Renal cortex interstitium (tissue), 15 donors: ENCODE measurements at places on chromosomes 3 and 15.

DNA sequence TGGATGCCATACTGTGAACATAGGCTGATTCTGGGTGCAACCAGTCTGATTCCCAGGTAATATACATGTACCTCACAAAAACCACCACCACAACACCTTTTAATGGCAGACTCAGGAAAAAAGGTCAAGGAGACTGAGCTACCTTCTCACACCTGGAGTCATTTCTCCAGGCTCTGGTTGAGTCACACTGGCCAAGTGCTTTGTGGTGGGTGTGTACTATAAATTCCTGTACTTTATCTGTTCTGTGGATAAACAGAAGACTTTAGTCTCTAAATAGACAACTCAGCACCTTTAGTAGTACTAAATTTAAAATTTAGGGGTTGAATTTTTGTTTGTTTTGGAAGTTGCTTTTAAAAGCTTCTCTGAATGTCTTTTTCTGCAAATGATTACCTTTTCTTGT is 46.7 kb downstream of the TOP2B start:
- no peak for DNase-seq

DNA sequence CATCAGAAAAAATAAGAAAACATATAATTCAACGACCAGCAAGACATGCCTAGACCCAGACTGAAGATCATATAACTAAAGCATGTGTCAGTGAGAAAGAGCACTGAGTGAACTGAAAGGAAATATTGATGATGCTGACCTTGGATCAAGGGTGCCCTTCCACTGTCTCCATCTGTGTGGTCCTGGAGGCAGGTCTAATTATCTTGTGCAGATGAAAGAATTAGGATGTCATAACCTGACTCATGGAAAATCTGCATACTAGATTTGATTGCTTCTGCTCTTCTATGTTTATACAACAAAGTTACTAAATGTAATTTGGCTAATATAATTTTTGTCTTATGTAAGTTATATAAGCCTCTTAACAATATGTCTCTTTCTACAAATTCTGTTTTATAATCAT is 264.6 kb upstream of the TGFBR2 start:
- no peak for DNase-seq

- DNase-seq = no peak
Measured at GRCh38 chr15:80890341-80891005, 99.1 kb downstream of the MESD start.

DNA sequence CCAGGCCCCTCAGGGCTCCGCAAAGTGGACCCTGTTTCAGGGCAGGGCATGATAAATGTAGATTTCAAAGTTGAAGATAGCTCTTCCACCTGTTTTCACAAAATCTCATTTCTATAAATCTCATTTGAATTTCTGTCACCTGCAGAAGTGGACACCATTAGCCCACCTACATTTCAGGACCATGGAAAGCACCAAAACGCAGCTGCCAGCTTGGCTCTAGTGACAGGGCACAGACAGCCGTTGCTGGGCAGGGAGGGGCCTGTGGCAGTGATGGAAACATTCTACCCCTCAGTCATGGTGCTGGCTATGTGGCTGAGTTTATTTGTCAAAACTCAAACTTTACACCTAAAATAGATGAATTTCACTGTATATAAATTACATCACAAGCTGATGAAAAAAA is 40.4 kb downstream of the PRR23E start:
- peak; percentile 36 for DNase-seq

- no peak for DNase-seq
Measured at GRCh38 chr3:181899702-181900101, 188.0 kb downstream of the SOX2 start.
